ENCODE measurements at places on chromosomes 6 and 20.

DNA sequence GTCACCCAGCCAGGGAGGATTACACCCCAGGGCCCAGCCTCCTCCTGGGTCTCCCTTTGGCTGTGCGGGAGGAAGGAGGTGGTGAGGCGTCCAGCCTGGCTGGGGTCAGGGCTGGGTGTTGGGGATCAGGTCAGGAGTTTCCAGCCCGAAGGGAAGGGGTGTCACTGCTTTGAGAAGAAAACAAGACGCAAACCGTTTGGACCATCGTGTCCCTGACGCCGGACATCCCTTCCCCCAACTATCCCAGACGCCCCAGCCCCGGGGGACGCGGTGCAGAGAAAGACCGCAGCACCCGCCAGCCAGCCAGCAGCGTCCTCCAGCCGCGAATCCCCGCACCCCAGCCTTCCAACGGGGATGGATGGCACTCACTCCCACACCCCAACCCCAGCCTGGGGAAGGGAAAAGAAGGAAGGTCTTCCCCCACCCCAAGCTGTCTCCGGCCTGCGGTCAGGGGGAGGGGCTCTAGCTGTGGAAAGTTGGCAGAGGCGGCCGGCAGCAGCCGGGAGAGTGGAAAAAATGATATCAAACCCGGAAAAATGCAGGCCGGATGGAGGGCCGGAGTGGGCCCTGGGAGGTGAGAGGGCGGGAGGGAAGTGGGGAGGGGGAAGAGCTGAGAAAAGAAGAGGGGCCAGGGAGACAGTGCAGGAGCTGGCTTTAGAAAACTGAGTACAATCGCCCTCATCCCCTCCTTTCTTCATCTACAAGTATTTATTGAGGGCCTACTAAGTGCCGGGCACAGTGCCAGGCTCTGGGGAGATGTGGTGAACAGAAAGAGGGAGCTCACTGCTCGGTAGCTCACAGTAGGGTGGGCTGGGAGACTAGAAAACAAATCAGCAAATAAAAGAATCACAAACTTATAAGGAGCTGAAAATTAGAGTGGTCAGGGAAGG lies 10.6 kb downstream of the REM1 start:
- DNase-seq, result no peak

GRCh38 chr6:21180155-21180554 lies 413.4 kb upstream of the SOX4 start:
- no peak for DNase-seq

DNA sequence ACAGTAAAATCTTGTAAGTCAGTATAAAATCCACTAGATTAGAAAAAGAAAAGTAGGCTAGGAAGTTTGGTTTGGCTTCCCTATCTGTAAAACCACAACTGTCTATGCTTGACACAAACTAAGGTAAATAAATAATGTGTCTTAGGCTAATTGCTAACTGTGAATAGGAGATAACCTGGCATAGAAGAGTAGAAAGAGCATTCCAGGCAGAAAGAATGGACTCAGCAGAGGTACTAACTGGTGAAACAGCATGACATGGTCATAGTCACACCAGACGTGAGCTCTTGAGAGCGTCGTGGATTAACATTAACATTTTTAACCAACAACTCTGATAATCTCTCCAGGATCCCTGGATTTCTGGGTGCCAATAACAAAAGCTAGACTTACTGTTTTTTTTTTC lies 8.7 kb upstream of the WTAP start:
- no peak for DNase-seq

GRCh38 chr6:98384801-98385200 lies 449.6 kb upstream of the POU3F2 start:
- DNase-seq, result no peak

Data from thymus (tissue), 14 donors.